ENCODE measurements at places on chromosomes 5 and 9. TPM values are rescaled to one million over a fixed set of nuclear protein-coding genes. Genes with fewer than 3 reads are reported as not detected.

PLPPR1 gene
- not detected for total RNA-seq

DMRT3 gene
- not detected for total RNA-seq

C9 gene
- 1.4 TPM for total RNA-seq

TTC16 gene
- under 0.01 TPM for total RNA-seq

ASTN2 gene
- total RNA-seq, result 7.1 TPM

ELL2 gene
- total RNA-seq, result 18.0 TPM

TAL2 gene
- total RNA-seq, result not detected

CNTNAP3B gene
- total RNA-seq, result 25.9 TPM

PRSS3 gene
- total RNA-seq, result 8.0 TPM

SNCAIP gene
- total RNA-seq, result not detected

GCNT1 gene
- total RNA-seq, result 3.0 TPM

FAM153A gene
- total RNA-seq, result not detected

PCDHB8 gene
- 0.35 TPM for total RNA-seq

MCC gene
- total RNA-seq, result 96.2 TPM

MXD3 gene
- total RNA-seq, result 0.23 TPM

ZFP2 gene
- total RNA-seq, result 0.60 TPM

GRM6 gene
- not detected for total RNA-seq

TAF11L5 gene
- not detected for total RNA-seq

CD180 gene
- not detected for total RNA-seq

PNPLA7 gene
- total RNA-seq, result 0.60 TPM

MOB3B gene
- total RNA-seq, result 0.15 TPM

HTR1A gene
- not detected for total RNA-seq

AGXT2 gene
- not detected for total RNA-seq

PKD2L2 gene
- not detected for total RNA-seq

SPATA31C1 gene
- not detected for total RNA-seq

SVEP1 gene
- 9.8 TPM for total RNA-seq

ACOT12 gene
- not detected for total RNA-seq

PCDHB5 gene
- 2.3 TPM for total RNA-seq

ADAMTS6 gene
- 51.0 TPM for total RNA-seq

BARX1 gene
- total RNA-seq, result not detected

MEGF10 gene
- total RNA-seq, result under 0.01 TPM

CDKN2B-AS1 gene
- total RNA-seq, result 2.7 TPM

SPINK13 gene
- not detected for total RNA-seq

BAAT gene
- not detected for total RNA-seq

BTNL9 gene
- not detected for total RNA-seq

CDO1 gene
- total RNA-seq, result 0.30 TPM

MAPK9 gene
- 29.7 TPM for total RNA-seq

PFN3 gene
- total RNA-seq, result not detected

TMOD1 gene
- 0.30 TPM for total RNA-seq

Measured in smooth muscle cell of the coronary artery (primary cell).